Cerebellar nuclear complex (tissue), 1 donor: ENCODE measurements at places on chromosomes 1 and 21.

DNA sequence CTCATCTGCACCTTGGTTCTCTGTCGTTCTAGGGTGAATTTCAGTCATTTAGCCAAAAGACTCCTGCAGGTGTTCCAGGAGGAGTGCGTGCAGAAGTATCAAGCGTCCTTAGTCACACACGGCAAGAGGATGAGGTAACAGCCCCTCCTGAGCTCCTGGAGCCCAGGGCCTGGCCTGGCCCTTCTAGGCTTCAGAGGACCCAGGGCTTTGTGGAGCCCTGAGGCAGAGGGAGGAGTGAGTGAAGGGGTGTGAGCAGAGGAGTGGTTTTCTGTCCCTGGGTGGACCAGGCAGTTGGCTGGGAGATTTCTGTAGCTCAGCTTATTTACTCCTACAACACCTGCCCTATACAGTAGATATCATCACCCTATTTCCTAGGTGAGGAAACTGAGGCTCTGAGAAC lies 15.7 kb upstream of the RASSF5 start:
- no peak for DNase-seq

GRCh38 chr1:21262293-21263051 lies 27.8 kb downstream of the ECE1 start:
- DNase-seq, result no peak

GRCh38 chr1:236534151-236534651 lies 10.4 kb downstream of the LGALS8 start:
- no peak for DNase-seq

DNA sequence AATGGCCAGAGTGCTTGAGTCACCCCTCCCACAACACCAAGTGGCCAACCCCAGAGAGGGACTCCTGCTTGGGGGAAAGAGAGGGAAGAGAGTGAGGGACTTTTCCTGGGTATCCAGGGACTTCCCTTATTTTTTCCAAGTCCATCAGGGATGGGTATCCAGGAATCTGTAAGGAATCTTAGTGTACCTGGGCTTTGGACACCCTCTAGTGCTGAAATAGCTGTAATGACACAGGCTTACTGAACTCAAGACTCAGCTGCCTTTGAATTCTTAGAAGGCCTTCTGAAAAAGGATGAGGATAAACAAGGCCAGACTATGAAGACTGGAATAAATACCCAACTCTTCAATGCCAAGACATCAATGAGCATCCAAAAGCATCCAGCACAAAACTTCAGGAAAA lies 12.0 kb downstream of the TSHB start:
- no peak for DNase-seq

GRCh38 chr1:16979475-16980327 lies 719 bp downstream of the MFAP2 start:
- DNase-seq, result no peak

- no peak for DNase-seq
Observed at GRCh38 chr1:8680664-8681650, 136.5 kb downstream of the RERE start.
